Psoas muscle (tissue), 8 donors: ENCODE measurements at places on chromosomes 16 and 17. TPM values are rescaled to one million over a fixed set of nuclear protein-coding genes. Genes with fewer than 3 reads are reported as not detected.
A peak's percentile ranks its signal among the peaks of the same experiment; 100 is the strongest.

- no peak overlapping the region for H3K4me3 ChIP-seq
- no peak for DNase-seq
- no peaks in the 10 kb centered on the region for H3K36me3 ChIP-seq
These were observed 167.9 kb upstream of the GSE1 start for GRCh38 chr16:85445064-85445778.

DNA sequence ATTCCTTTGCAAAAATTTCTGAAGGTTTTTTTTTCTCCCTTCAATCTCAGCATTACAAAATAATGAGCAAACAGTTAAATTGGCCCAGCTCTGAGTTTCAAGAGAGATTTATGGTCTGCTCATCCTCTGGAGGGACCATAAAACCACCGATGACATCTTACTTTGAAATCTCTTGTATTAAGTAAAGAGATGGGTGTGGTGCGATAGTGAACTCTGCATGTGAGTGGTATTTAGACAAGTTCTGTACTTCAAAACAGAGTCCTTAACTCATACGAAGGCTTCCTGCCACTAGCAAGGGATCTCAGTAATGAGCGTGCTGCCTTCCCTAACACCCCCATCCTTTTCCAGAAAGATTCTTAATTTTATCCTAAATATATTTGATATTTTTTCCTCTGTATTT lies 2.1 kb downstream of the FAM20A start:
- no peak for DNase-seq
- peak overlapping the region; percentile 61 for H3K27ac ChIP-seq
- no peaks in the 10 kb centered on the region for H3K27me3 ChIP-seq
- H3K4me3 ChIP-seq = peak overlapping the region; percentile 73
- no peaks in the 10 kb centered on the region for H3K4me1 ChIP-seq

- H3K36me3 ChIP-seq = no peaks in the 10 kb centered on the region
- H3K27ac ChIP-seq = peak overlapping the region; percentile 81
- H3K4me3 ChIP-seq = no peak overlapping the region
- DNase-seq = no peak
- no peaks in the 10 kb centered on the region for H3K27me3 ChIP-seq
These were observed 23.8 kb downstream of the MPRIP start for GRCh38 chr17:17066021-17066420.

GRCh38 chr17:49523706-49524472 lies 28.8 kb downstream of the NGFR start:
- no peak for DNase-seq
- H3K4me1 ChIP-seq = no peaks in the 10 kb centered on the region
- H3K27ac ChIP-seq = no peak overlapping the region
- no peaks in the 10 kb centered on the region for H3K27me3 ChIP-seq
- H3K4me3 ChIP-seq = no peak overlapping the region

DNA sequence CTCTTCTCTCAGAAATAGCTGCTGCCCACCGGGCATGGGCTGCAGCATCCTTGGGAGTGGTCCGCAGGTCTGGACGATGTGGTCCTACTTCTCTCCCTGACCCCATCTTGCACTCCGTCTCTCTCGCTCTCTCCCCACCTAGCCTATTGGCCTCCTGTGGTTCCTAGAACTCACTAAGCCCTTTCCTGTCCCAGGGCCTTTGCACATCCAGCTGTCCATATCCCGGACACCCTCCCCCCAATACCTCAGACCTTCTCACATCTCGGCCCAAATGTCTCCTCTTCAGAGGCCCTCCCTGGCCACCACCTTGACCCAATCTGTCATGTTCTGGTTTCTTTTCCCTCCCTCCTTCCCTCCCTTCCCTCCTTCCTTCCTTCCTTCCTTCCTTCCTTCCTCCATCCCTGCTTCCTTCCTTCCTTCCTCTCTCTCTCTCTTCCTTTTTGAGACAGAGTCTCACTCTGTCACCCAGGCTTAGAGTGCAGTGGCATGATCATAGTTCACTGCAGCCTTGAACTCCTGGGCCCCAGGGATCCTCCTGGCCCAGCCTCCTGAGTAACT lies 4.5 kb downstream of the SLC4A1 start:
- no peaks in the 10 kb centered on the region for H3K4me1 ChIP-seq
- DNase-seq = no peak
- no peaks in the 10 kb centered on the region for H3K36me3 ChIP-seq
- no peaks in the 10 kb centered on the region for H3K27me3 ChIP-seq
- no peak overlapping the region for H3K4me3 ChIP-seq
- H3K27ac ChIP-seq = no peak overlapping the region

GRCh38 chr17:27978689-27979175 lies 63.7 kb upstream of the NLK start:
- no peaks in the 10 kb centered on the region for H3K4me1 ChIP-seq
- no peaks in the 10 kb centered on the region for H3K27me3 ChIP-seq
- no peak overlapping the region for H3K4me3 ChIP-seq
- no peak overlapping the region for H3K27ac ChIP-seq

GRCh38 chr17:70767102-70767701 lies 597.9 kb downstream of the KCNJ2 start:
- H3K4me1 ChIP-seq = no peaks in the 10 kb centered on the region
- no peak overlapping the region for H3K27ac ChIP-seq
- no peak overlapping the region for H3K4me3 ChIP-seq
- no peak for DNase-seq
- no peaks in the 10 kb centered on the region for H3K36me3 ChIP-seq

DNA sequence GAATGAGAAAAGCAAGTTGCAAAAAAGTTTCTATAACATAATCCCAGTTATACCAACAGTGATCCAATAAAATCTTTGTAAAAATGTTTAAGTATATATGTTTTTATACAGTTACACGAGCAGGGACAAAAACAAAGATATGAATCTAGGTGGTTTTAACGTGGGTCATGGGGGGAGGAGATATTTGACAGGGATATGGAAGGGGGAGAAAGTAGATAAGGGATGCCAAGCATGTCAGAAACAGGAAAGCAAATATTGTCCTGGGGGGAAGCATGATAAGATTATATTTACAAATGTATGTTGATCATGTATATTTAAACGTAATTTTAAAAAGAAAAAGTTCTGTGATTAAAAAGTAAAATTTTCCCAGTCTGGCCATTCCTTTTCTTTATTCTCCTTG lies 43.1 kb downstream of the TNRC6C start:
- no peak overlapping the region for H3K4me3 ChIP-seq
- H3K27me3 ChIP-seq = no peaks in the 10 kb centered on the region
- H3K36me3 ChIP-seq = peaks cover 4% of the 10 kb centered on the region
- no peak overlapping the region for H3K27ac ChIP-seq
- H3K4me1 ChIP-seq = peaks cover 41% of the 10 kb centered on the region
- DNase-seq = no peak

- H3K36me3 ChIP-seq = peaks cover 3% of the 10 kb centered on the region
- H3K27ac ChIP-seq = peak overlapping the region; percentile 59
- no peaks in the 10 kb centered on the region for H3K27me3 ChIP-seq
- no peak overlapping the region for H3K4me3 ChIP-seq
These were observed 30.9 kb downstream of the TBCD start for GRCh38 chr17:82782657-82783207.

PRSS8 gene
- total RNA-seq = not detected

TBC1D3H gene
- total RNA-seq = not detected

MARCHF10 gene
- total RNA-seq = not detected

UMOD gene
- total RNA-seq = not detected

AIPL1 gene
- total RNA-seq = not detected

GP1BA gene
- not detected for total RNA-seq

OR4D1 gene
- not detected for total RNA-seq

ACE gene
- total RNA-seq = 2.5 TPM
